ENCODE measurements at places on chromosomes 12 and 14. TPM values are rescaled to one million over a fixed set of nuclear protein-coding genes. Genes with fewer than 3 reads are reported as not detected.

TRIAP1 gene
- total RNA-seq = 15.2 TPM

SYNDIG1L gene
- not detected for total RNA-seq

ACACB gene
- total RNA-seq = 147 TPM

DNAH10 gene
- 0.45 TPM for total RNA-seq

GLIPR1L1 gene
- not detected for total RNA-seq

PRH2 gene
- not detected for total RNA-seq

PPP1R1A gene
- total RNA-seq = 55.3 TPM

FGF6 gene
- total RNA-seq = not detected

FGF23 gene
- total RNA-seq = not detected
